SK-N-SH treated with all-trans-retinoic acid at 6 μM for 48 hours (cell line): ENCODE measurements at places on chromosomes 16 and 17.

- no peak for ATAC-seq
Observed at GRCh38 chr16:10067835-10068234, 114.4 kb downstream of the GRIN2A start.

DNA sequence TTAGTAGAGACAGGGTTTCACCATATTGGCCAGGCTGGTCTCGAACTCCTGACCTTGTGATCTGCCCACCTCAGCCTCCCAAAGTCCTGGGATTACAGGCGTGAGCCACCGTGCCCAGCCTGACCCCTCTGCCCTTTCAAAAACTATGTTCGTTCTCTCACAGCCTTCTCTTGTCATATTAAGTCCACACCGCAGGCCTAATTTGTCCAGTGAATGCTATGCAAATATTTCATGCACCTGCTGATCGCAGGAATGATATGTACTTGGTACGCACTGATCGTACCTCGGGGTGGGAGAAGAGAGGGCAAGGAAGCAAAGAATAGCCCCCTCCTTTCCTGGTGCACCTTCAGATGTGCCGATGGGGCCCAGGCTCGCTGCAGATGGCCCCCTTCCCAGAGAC is 3.0 kb upstream of the BIRC5 start:
- no peak for ATAC-seq

DNA sequence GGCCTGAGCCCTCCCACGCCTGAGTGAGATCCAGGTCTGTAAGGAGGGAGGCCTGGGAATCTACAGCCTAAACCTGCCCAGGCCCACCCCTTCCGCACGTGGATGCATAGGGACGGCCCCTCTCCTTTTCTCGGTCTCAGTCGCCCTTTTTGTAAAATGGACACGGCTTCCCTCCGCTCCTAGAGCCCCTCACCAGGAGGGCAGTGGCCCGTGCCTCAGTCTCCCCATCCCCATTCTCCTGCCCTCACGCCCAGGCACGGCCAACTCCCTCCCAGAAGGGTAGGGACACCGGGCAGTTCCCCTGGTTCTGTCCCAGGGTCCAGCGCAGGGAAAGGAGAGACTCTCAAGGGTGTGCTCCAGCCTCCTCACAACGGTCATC is 48.1 kb downstream of the WNT3 start:
- no peak for ATAC-seq

- no peak for ATAC-seq
Observed at GRCh38 chr17:79864147-79864546, 24.9 kb upstream of the CBX4 start.

GRCh38 chr17:62967205-62967529 is 1.1 kb downstream of the TANC2 start:
- ATAC-seq: no peak

DNA sequence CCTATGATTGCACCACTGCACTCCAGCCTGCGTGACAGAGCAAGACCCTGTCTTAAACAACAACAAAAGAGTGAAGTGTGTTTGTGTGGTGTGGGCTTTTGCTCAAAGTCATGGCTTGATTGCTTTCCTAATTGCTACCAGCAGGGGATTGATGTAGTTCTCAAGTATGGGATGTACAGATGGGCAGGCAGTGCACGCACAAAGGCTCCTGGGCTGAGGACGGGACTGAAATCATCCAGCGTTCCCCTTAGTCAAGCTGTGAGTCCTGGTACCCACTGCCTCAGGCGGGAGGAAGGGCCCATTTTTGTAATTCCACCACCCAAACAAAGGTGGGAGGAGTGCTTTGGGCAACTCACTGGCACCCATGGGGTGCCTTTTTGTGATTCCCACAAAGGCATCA is 47.3 kb downstream of the GDE1 start:
- ATAC-seq: no peak

DNA sequence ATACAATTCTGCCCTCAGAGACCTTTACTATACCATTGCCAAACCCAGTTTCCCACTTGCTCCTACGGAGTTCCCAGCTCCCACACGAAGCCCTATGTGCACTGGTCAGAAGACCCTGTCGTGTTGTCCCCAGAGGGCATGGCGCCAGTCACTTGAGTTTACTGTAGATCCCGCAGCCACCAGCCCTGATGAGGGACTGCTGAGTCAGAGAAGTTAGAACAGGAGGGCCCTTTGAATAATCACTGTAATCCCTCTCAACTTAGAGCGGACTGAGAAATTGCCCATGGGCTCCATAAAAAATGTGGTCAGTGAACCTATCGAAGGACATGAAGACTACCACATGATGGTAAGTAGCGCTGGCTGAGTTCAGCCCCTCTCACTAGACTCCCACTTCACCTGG is 9.2 kb downstream of the UBFD1 start:
- no peak for ATAC-seq

DNA sequence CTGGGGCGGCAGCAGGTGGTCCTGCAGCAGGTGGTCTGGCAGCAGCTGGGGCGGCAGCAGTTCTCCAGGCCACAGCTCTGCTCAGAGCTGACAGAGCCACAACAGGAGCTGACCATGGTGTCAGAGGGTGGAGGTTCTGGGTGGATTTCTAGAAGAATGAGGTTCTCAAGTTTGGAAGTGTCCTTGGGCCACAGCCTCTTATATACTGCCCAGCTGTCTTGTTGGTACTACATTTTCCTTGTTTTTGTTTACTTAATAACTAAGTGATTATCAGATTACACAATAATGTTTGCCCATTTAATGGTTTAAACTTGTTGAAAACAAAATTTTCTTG is at the start of gene KRTAP4-5:
Gene KRTAP4-5 (minus strand): TSS at position 174 of the 334 bp plus-strand sequence. CDS start 58 bp downstream, at position 116.
- ATAC-seq: no peak
